ENCODE measurements at places on chromosomes 2 and 18.

DNA sequence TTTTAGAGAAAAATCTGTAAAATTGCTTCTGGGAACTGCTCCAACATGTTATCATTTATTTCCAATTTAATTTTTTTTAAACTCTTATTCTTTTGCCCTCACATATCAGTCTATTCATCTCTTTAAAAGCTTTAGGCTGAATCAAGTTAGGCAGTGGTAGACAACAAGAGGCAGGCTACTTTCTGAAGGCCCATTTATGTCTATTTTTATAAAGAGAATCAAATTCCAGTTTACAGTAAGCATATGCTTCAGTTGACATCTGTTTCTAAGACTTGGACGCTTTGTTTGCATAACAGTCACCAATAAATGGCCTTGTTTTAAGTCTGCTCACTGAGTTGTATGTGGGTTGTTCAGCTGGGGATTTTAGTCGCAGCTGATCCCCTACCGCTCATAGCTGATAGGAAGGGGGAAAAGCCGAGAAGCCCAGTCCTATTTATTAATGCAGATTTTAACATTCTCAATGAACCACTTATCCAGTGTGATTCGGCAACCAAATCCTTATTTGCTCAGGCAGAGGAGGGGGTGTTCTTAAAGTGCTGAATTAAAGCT is 260.4 kb upstream of the SIX3 start:
- peak; percentile 42 for DNase-seq

DNA sequence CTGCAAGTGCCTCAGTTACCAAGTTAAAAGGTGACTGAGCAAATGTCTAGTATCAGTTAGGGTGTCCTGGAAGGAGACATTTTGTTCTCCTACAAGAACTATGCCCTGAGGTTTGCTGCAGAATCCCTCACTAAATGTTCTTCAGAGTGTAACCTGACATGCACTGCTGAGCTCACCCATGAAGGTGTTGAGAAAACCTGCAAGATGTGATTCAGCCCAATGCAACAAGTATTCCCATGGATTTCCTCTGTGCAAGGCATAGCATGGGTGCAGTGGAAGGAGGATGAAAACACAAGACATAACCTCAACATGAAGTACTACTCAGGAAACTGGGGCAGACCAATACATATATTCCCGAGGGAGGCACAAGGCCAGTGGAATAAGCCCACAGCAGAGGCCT is 15.4 kb upstream of the UGT1A8 start:
- DNase-seq = no peak

DNA sequence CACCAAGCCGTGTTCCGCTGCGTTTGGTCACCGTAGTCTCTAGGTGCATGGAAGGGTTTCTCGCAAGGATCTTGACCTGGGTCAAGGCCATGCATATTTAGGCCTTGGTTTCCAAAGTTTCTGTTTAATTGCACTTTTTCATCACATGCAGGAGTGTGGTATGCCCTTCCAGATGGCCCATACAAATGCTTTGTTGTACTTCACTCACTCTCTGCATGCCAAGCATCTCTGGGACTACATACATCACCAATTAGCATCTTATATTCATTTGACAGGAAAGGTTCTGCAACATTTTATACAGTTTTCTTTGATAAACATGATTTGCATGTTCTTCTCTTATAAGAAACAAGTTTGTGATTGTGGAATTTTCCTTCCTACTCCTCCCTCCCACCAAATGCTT is 132.8 kb upstream of the KLHL14 start:
- no peak for DNase-seq

DNA sequence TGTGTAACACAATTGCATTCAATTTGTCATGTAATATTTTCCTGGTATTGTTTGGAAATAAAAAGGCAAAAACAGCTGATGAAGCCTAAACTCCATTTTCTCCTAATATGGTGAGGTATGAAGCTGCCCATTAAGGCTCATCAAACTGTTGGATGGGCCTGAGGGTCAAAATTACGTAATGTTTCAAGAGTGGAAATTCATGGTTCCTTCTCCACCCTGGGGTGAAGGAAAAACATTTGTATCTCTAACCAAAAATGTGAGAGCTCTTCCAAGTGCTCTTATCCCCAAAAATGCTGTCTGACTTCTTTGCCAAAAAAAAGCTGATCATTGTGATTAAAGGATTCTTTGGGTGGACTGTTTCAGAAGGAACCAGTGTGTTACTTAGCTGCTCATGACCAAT is 91.8 kb downstream of the ARHGAP28 start:
- DNase-seq = no peak

Data from muscle of arm (tissue), 14 donors.